ENCODE measurements at places on chromosomes 7 and 10.

GRCh38 chr7:12862146-12862545 is 174.7 kb downstream of the ARL4A start:
- DNase-seq, result no peak

GRCh38 chr10:34228066-34228465 is 587.0 kb downstream of the PARD3 start:
- no peak for DNase-seq

GRCh38 chr10:16436758-16437539 is at the start of gene PTER:
Gene PTER (plus strand): TSS chr10:16437010. CDS start chr10:16484385, 47,375 bp downstream.
- DNase-seq, result peak; percentile 97

GRCh38 chr7:114662002-114662677 is 247.5 kb downstream of the FOXP2 start:
- DNase-seq, result no peak

- DNase-seq, result peak; percentile 91
Observed at GRCh38 chr10:95741807-95742467, 14.0 kb upstream of the ENTPD1 start.

DNA sequence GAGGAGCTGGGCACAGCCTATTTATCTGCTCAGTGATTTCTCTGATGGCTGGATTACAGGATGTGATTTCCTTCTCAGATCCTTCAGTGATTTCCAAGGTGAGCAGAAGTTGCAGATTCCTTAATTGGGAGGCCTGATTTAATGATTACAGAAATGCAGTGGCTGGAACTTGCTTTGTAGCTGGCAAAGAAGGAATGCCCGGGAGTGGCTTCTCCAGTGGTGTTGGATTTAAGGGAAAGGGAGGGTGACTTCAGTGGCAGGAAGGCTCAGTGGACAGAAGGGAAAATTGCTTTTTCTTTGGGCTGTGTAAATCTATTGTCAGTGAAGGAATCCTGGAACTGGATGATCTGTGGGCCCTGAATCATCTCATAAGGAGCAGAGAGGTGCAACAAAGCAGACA is 5.1 kb downstream of the SORCS3 start:
- no peak for DNase-seq

- DNase-seq, result peak; percentile 51
Observed at GRCh38 chr7:138460649-138461607, 869 bp downstream of the TRIM24 start.

DNA sequence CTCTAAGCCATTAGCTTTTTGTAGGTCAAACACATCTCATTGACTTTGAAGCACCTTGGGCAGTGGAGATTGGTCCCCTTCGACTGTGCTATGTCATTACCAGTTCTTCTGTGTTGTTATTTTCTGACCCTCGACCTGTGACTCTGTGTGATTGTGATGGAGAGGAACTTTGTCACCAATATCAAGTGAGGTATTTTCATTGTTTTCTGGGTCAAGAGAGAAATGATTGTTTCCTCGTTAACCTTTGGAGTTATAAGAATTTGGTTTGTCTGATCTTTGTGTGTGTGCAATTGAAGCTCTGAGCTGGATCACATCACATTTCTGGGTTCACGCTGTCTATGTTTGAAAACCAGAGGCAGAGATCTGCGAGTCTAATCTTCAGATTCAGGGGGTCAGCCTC is 432.2 kb upstream of the KLF6 start:
- no peak for DNase-seq

DNA sequence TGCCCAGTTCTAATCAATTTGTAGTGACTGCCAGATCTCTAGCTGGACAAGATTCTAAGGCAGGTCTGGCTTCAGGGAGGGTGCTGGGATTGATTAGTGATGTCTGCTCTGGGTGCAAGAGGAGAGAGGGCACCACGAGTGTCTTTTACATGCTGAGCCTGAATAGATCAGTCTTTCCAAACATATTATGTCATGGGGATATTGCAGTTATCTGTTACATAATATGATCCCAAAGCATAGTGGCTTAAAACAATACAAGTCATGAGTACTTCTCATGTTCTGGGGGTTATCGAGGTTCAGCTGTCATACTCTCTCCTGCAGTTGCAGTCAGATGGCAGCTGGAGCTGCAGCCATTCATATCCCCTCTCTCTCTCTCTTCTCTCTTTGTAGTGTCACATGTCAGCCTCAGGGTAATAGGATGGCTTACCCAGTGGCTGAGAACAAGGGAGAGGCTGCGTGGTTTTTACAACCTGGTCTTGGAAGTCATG is 26.0 kb downstream of the SLC29A3 start:
- no peak for DNase-seq

DNA sequence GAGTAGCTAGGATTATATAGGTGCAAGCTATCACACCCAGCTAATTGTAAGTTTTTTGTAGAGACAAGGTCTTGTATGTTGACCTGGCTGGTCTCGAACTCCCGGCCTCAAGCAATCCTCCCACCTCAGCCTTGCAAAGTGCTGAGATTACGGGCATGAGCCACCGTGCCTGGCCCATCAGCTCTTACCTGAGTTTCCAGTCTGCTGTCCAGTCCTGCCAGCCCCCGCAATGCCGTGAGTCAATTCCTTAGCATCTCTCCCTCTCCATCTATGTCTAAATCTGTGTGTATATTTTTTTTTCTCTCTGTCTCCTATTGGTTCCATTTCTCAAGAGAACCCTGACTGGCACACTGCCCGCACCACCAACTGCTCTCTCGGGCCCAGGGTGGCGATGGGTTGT is 127.6 kb downstream of the ACTR3B start:
- no peak for DNase-seq

GRCh38 chr10:46273506-46274477 is 13.0 kb upstream of the ANTXRL start:
- DNase-seq, result no peak

DNA sequence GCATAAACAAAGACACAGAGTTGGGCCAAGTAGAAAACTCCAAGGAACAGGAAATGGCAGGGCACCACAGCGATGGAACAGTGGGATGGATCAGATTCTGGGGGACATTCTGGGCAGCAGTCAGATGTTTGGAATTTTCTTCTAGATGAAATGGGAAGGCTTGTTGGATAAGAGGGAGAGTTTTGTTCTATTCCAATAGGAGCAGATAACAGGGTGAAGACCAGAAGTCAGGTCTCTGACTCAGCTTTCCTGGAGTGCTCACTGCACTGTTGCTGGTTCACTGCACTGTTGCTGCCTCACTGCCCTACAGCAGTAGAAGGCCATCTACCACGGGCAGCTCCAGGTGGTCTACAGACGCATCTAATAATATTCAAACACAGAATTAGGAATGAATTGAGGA is 135.6 kb downstream of the ATE1 start:
- peak; percentile 69 for DNase-seq

Data from cardiac fibroblast (primary cell).